ENCODE measurements at places on chromosomes 2 and 18.

DNA sequence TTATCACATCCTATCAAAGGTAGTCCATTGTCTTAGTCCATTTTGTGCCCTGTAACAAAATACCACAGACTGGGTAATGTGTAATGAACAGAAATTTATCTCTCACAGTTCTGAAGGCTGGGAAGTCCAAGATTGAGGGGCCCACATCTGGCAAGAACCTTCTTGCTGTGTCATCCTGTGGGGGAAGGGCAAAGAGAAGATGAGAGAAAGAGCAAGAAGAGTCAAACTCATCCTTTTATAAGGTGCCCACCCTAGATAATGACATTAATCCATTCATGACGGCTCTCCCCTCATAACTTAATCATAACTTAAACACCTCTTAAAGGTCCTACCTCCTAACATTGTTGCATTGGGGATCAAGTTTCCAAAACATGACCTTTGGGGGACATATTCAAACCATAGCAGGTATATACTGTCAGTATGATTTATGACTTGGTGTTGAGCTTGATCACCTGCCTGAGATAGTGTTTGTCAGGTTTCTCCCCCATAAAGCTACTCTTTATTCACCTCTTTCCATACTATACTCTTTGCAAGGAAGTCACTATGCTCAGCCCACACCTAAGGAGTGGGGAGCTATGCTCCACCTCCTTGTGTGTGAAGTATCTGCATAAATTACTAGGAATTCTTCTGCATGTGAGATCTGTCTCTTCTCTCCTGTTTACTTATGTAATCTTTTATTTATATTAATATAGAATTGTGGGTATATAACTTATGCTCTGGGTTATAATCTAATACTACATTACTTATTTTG lies 5.2 kb upstream of the MAP3K2 start:
- no peak for DNase-seq

DNA sequence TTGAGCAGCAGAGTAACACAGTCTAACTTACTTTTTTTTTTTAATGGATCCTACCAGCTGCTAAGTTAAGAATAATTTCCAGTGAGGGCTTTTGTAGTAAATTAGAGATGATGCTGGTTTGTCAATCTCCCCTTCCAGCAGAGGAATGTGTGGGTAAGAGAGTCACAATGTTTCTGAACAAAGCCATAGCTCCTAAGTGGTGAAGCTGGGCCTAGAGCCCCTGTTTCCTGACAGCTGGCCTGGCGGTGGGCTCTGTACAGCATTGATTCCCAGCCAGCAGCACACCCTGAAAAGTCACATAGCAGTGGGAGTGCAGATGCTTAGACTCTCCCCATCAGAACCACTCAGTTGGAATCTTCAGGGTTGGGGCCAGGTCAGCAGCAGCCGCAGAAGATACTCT lies 24.4 kb downstream of the CAPG start:
- no peak for DNase-seq

- DNase-seq: no peak
These were observed 337.2 kb upstream of the FANCL start for GRCh38 chr2:58578276-58578675.

GRCh38 chr2:1995081-1995480 lies 250.8 kb upstream of the PXDN start:
- DNase-seq: no peak

GRCh38 chr2:216799873-216800431 lies 59.9 kb downstream of the TNP1 start:
- DNase-seq: no peak

DNA sequence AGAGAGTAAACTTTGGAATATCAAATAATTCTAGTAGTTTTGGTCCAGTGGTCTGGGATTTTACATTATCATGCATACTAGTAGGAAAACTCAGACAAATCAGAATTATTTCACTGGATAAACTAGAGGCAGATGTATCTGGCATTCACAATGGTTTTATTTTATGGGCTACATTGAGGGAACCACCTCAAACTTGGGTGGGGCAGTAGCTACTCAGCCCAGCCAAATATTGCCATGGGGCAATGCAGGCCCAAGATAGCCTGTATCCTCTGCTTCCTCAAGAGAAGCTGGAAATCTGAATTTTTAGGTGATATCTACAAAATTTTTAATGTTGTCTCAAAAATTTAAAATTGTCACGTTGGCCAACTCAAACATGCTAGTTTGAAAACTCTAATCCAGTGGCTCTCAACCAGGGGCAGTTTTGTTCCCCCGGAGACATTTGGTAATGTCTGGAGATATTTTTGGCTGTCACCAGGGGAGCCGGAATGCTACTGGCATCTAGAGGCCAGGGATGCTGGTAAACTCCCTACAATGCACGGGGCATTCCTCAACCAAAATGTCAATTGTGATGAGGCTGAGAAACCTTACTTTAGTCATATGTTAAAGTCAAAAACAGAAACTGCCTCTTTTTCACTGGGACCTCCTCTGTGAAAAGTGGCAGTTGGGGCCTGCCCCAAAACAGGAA lies 172.8 kb upstream of the SPRED2 start:
- no peak for DNase-seq

Measured in astrocyte of the hippocampus (primary cell).